ENCODE measurements at places on chromosomes 1 and 21. TPM values are rescaled to one million over a fixed set of nuclear protein-coding genes. Genes with fewer than 3 reads are reported as not detected.
A peak's percentile ranks its signal among the peaks of the same experiment; 100 is the strongest.

- DNase-seq = peak; percentile 38
Measured at GRCh38 chr1:169148472-169149252, 42.2 kb downstream of the ATP1B1 start.

Gene HMCN1
- 2.1 TPM for total RNA-seq

GRCh38 chr1:50023292-50024159 lies at the start of gene AGBL4:
AGBL4 (minus strand) TSS chr1:50023954.
- DNase-seq = no peak

- DNase-seq = no peak
Measured at GRCh38 chr1:224846119-224846907, 83.2 kb upstream of the DNAH14 start.

DNA sequence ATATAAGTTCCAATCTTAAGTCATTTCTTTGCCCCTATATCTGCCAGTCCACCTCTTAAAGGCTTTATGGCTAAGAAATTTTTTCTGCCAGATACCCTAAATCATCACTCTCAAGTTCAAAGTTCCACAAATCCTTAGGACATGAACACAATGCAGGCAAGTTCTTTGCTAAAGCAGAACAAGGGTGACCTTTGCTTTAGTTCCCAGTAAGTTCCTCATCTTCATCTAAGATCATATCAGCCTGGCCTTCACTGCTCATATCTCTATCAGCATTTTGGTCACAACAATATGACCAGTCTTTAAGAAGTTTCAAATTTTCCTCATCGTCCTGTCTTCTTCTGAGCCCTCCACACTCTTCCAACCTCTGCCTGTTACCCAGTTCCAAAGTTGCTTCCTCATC lies 402.2 kb upstream of the RUNX1 start:
- DNase-seq = no peak

GRCh38 chr1:9886092-9886742 lies 23.9 kb downstream of the CTNNBIP1 start:
- no peak for DNase-seq

Gene AADACL3
- not detected for total RNA-seq

DNA sequence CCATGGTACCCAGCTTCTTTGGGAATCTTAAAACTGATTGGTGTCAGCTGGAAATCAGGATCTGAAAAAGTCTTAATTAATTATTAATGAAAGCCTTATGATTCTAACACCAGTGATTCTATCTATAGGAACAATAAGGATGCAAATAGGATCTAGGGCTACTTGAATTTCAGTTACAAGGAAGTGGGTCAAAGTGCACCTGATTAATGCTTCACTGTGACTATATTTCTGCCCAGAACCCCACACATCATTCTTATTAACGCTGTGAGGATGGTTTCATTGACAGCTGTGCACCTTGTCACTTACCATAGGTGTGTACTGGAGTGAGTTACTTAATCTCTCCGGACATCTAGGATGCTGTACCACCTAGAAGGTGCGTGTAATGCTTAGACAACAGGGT lies 99.8 kb upstream of the ETV3 start:
- DNase-seq = no peak

Gene FAM151A
- total RNA-seq = not detected

GRCh38 chr1:183353597-183353996 lies 64.6 kb downstream of the NMNAT2 start:
- no peak for DNase-seq

DNA sequence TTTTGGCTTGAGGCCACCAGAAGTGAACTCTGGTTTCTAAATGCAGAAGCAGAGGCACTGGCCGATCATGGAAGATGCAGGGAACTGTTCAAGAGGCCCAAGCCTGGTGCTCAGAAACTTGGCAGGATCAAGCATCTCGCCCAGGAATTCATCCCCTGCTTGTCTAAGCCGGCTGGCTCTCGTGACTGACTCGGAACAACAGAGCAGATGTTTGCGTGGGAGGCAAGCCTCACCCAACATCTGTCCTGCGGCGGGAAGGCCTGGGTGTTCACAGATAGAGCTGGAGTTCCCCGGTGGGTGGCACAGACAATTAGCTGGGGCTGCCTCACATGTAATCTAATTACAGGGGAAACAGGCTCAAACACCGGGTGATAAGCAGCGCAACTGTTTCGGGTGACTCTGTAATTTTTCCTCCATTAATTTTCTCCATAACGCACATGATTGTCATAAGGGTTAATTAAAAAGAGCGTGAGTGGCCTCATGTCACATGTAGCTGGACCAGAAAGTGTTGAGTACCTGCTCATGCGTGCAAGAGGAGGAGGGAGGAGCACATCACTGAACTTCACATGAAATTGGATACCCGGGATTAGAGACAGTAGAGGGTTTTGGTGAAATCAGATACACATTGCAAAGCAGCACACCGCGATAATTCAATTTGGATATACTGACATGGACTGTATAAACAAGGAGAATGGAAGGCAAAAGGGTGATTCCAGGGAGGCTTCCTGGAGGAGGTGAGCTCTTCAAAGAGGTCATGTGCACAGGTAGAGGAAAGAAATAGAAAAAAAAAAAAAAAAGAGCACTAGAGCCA lies 180.0 kb downstream of the ETS2 start:
- DNase-seq = no peak

DNA sequence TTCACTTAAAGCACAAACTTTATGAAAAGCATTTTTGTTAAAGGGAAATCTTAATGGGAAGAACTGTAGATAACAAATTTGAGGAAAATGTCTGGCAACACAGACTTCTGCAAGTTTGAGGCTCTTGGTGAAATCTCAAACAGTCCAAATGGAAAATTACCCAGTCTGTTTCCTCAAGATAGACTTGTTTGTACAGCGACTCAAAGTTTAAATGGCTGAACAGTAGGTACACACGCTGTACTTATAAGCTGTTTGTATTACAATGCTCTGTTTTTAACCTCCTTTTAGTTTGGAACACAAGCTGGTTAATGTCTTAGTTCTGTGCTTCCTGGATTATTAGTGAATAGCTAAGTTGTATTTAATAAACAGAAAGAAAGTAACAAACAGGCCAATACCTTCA lies 217.1 kb downstream of the NFIA start:
- DNase-seq = no peak
